ENCODE measurements at places on chromosomes 3 and 15. TPM values are rescaled to one million over a fixed set of nuclear protein-coding genes. Genes with fewer than 3 reads are reported as not detected.
A peak's percentile ranks its signal among the peaks of the same experiment; 100 is the strongest.

Gene DOCK3
- polyA plus RNA-seq, result 0.06 TPM

- H3K27ac ChIP-seq, result no peak overlapping the region
- no peaks in the 10 kb centered on the region for H3K27me3 ChIP-seq
- no peaks in the 10 kb centered on the region for H3K36me3 ChIP-seq
- H3K4me3 ChIP-seq, result no peak overlapping the region
- DNase-seq, result no peak
These were observed 10.8 kb downstream of the LYSMD4 start for GRCh38 chr15:99722406-99722805.

- H3K4me3 ChIP-seq, result no peak overlapping the region
- H3K4me1 ChIP-seq, result peaks cover 3% of the 10 kb centered on the region
- DNase-seq, result peak; percentile 85
- H3K27me3 ChIP-seq, result no peaks in the 10 kb centered on the region
- H3K36me3 ChIP-seq, result no peaks in the 10 kb centered on the region
- no peak overlapping the region for H3K27ac ChIP-seq
These were observed 88.0 kb downstream of the LRRK1 start for GRCh38 chr15:101006931-101007691.

GRCh38 chr3:112860898-112861297 lies 14.2 kb upstream of the CD200R1L start:
- DNase-seq, result no peak
- H3K4me3 ChIP-seq, result no peak overlapping the region
- no peaks in the 10 kb centered on the region for H3K27me3 ChIP-seq
- no peak overlapping the region for H3K27ac ChIP-seq
- H3K36me3 ChIP-seq, result no peaks in the 10 kb centered on the region

Gene CCDC39
- 0.59 TPM for polyA plus RNA-seq

- H3K36me3 ChIP-seq, result no peaks in the 10 kb centered on the region
- H3K27ac ChIP-seq, result no peak overlapping the region
- DNase-seq, result peak; percentile 55
- no peak overlapping the region for H3K4me3 ChIP-seq
These were observed 108.4 kb upstream of the SPATA12 start for GRCh38 chr3:56952061-56952460.

GRCh38 chr15:73239564-73240215 lies 129.1 kb downstream of the HCN4 start:
- H3K27me3 ChIP-seq, result no peaks in the 10 kb centered on the region
- no peaks in the 10 kb centered on the region for H3K4me1 ChIP-seq

Gene ZNF710
- polyA plus RNA-seq, result 49.1 TPM

GRCh38 chr15:71732636-71733035 lies 77.7 kb upstream of the NR2E3 start:
- H3K4me1 ChIP-seq, result peaks cover 19% of the 10 kb centered on the region
- no peak for DNase-seq
- H3K27me3 ChIP-seq, result no peaks in the 10 kb centered on the region
- no peak overlapping the region for H3K4me3 ChIP-seq
- no peaks in the 10 kb centered on the region for H3K36me3 ChIP-seq

Gene CCDC33
- polyA plus RNA-seq, result 14.1 TPM
